ENCODE measurements at places on chromosomes 12 and 14.
A peak's percentile ranks its signal among the peaks of the same experiment; 100 is the strongest.

DNA sequence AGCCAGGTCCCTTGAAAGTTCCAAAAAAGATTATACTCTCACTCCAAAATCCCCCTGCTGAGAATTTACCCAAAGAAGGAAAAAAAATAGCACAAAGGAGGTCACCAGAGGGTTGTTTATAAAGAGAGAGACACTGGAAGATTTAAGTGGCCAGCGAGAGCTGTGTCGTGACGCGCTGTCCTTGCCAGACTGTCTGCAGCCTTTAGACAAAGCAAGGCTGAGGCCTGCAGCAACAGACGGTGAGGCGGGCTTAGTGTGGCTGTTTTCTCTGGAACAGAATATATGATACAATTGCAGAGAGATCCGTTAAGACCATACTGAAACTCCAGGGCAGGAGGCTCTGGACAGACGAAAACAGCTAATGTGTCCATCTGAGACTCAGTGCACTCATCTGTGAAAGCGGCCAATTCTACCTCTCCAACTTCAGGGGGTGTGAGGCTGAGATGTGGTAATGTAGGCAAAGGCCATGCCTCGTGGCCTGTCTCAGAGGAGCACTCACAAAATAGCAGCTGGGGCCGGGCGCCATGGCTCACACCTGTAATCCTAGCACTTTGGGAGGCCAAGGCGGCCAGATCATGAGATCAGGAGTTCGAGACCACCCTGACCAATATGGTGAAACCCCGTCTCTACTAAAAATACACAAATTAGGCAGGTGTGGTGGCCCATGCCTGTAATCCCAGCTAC lies 36.2 kb downstream of the ANAPC7 start:
- DNase-seq: no peak

DNA sequence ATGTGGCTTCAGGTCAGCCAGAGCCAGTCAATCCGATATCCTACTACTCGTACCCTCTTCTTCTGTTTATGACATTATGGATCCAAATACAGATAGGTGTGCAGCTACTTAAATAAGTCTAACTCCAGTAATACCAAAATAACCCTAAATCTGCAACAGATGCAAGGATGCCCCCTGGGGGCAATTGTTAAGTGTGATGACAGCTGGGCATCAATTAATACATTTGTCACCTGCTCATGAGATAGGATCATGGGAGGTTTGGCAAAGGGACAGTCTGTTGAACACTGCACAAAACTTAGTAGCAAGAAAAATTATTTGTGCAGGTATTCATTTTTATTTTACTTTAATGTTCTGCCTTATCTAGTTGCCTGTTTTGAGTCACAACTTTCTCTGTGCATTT lies 83.2 kb downstream of the SLC38A6 start:
- DNase-seq: no peak

GRCh38 chr14:23930742-23931141 lies 22.8 kb upstream of the DHRS4 start:
- no peak for DNase-seq

GRCh38 chr14:60241091-60241490 lies 7.9 kb upstream of the PPM1A start:
- no peak for DNase-seq

GRCh38 chr12:18461758-18462157 lies 200.4 kb downstream of the PIK3C2G start:
- DNase-seq: no peak

DNA sequence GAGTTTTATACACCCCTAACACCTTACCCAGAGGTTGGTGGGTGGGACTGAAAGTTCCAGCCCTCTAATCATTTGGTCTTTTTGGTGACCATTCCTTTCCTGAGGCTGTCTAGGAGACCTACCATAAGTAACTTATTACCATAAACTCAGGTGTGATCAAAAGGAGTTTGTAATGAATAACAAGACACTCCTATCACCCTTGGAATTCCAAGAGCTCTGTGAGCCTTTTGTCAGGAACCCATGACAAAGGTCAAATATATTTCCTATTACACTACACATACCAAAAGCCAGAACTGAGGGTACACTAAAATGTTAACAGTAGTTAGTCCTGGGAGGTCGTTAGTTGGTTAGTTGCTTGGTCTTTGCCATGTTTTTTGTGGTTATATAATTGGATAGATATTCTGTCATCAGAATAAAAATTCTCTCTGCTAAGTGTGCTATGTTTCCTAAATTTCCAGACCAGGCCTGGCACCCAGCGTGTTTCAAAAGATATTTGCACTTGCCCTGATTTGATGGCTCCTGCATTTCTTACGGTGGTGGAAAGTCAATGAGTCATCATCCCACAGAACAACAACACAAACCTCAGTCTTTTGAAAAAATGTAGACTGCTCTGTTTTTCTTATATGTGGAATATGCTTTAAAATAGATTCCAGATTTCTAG lies 27.0 kb upstream of the AKAP5 start:
- DNase-seq: no peak

GRCh38 chr12:71725011-71725410 lies 29.7 kb upstream of the RAB21 start:
- no peak for DNase-seq

- DNase-seq: peak; percentile 31
These were observed 39.9 kb downstream of the CORO1C start for GRCh38 chr12:108691175-108691997.

GRCh38 chr14:100785626-100786025 lies 40.3 kb upstream of the MEG3 start:
- no peak for DNase-seq

DNA sequence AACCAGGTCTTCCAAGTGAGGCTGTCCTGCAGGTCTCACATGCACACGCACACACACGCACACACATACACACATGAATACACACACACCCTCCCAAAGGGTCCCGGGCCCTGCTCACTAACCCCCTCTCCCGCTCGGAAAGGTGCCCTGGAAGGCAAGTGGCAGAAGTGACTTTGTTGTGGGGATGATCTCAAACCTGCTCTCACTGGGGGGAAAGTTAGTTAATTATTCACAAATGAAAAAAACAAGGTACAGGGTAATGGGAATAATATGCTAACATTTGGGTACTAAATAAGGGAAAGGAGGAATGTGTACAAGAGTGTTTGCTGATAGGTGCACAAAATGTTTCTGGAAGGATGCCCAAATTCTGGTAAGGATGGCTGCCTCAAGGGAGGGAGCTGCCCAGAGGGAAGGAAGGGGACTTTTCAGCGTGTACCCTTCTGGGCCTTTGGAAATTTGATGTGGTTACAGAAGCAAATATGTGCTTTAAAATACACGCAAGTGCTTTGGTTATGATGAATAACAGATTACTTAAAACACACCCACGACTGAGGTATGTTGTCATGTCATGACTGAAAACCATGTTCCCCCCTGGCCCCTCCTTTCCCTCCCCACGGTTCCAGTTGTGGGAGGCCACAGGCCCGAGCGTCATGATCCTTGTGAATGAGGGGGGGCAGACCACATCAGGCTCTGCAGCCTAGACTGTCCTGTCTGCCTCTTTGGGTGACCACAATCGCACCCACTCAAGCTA lies 43.3 kb upstream of the PLEKHG6 start:
- no peak for DNase-seq

DNA sequence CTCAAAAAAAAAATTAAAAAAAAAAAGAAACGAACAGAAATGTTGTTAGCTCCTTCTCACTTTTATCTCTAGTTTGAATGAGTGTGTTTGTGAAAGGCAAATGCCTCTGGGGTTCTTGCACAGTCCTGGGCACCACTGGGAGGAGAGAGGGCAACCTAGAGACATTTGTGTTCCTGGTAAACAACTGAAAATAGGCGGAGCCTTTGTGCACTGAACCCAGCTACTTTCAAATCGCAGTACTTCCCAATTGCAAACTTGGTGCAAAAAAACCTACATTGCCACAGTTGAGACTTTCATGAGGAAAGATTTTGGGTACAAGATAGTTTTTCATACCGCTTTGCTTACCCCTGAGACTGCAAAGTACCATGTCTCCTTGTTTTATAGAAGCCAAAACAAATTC lies 430.0 kb downstream of the ZFP36L1 start:
- DNase-seq: no peak

GRCh38 chr12:113519464-113520307 lies 48.0 kb upstream of the LHX5 start:
- no peak for DNase-seq

- DNase-seq: no peak
These were observed 1276.4 kb downstream of the SLC16A7 start for GRCh38 chr12:60872219-60872618.

DNA sequence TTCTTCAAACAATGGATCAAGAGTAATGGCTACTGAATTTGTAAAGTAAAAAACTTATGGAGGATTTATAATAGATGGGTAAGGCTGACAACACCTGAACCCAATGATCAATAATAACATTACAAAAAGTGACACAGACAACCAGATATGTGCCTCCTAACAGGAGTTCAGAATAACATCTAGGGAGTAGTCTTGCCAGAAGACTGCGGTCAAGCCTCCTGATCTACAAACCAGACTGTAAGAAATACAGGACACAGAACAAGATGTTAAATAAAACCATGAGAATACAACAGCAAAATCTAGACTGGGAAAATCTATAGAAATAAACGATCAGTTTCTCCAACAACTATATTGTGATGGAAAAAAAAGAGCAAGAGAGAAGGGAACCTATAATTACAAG lies 262.6 kb upstream of the TMTC1 start:
- DNase-seq: no peak

DNA sequence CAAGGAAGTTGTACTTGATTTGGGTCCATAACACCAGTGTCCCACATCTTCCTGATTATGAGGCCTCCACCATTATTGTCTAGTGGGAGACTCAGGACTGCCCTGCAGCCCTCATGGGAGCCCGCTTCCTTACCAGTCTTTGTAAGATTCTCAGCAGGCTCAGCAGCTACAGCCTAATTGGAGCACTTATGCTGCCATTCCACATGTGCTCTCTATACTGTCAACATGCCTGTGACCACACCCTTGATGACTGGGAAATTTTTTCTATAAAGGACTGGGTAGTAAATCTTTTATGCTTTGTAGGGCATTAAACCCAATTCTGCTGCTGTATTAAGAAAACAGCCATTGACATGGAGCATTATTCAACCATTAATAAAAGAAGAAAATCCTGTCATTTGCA lies 145.5 kb upstream of the IGF1 start:
- DNase-seq: no peak
